ENCODE measurements at places on chromosomes 6 and 20. TPM values are rescaled to one million over a fixed set of nuclear protein-coding genes. Genes with fewer than 3 reads are reported as not detected.

DNA sequence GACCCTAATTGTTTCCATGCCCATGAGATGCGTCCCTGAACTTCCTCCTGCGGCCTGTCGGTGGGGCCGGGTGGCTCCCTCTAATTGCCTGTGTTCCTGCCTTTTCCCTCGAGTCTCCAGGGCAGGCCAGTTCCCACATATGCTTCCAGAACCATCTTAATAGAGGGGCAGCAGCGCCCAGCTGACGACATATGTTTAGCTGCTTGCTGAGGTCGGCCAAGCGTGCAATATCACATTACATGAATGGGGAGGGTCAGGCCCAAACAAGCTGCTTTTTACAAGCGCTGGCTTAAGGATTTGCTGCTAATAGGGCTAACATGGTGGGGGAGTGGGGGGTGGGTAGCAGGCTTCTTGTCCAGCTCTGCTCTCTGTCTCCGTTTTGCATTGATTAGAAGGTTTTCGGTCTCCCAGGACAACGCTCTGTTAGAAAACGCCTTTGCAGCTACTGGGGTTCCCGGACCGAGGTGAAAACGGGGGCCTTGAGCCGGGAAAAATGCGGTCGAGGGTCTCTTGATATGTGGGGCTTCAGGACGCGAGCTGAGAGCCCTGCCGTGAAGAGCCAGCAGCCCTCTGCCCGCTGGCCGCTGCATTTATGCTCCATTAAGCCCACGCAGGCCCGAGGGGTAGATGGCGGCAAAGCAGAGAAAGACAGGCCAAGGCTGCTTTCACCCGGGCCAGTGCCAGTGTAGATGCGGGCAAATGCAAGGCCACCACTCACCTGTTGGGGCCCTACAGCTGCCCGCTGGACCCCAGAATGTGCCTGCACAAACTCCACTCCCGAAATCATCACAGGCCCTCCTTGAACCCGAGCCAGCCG is 308.5 kb downstream of the BMP7 start:
- no peak for DNase-seq

DNA sequence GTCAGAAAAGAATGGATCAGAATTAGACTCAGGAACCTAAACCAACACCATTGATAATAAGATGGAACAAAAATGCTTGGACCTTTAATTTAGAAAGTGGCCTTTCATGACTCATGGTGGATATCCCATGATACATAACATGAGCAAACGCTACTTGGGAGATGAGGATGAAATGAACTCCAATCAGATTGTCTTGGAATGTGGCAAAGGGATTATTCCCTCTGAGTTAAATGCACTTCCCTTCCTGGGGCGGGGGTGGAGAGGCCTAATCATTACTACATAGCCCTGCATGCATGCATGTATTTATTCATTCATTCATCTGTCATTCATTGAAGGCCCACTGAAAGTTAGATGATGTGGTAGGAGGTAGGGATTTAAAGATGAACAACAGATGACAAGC is 174.0 kb downstream of the AIG1 start:
- no peak for DNase-seq

GRCh38 chr6:26224940-26225847 is 138.0 kb downstream of the HFE start:
- no peak for DNase-seq

DNA sequence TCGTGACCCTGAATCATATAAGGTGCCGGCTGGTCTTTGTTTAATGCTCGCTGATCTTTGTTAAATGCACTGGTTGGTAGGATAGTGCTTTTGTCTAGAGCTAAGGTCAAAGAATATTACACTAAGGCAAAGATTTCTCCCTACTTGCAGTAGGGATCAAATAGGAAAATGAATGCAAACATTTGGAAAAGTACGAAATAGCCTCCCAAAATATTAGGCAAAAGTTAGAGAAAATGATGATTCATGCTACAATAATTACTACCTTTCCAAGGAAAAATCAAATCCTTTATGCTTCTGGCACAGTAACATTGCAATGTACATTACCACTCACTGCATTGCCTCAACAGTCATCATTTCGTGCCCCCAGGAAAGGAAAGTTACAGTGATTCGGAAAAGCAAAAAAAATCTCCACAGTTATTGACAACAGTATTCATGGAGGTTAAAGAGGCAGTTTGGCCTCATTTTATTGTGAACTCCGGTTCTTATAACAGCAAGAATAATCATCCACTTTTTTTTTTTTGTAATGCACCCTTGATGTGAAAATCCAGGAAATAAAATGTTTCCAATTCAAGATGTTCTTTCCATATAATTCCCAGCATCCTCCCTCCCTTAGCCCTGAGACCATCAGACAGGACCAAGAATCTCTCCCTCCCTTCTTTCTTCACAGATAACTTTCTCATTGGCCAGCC is 61.7 kb upstream of the ZMYND8 start:
- no peak for DNase-seq

DNA sequence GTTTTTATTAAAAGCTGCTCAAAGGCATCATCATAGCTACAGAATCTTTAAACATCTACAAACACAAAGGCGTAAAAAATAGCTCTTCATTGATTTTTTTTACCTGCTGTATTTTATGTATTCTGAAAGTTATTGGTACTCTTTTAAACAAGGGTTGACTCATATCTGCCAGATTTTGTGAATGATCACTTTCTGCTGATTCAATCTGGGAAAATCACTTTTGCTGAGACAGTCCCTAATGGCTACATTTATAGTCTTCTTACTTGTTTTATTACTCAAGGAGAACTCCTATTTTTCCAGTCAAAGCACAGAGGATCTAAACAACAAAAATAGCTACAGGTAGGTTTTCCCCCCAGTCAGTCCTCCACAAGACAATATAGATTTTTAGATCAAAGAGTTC is 739.0 kb downstream of the CBLN4 start:
- no peak for DNase-seq

DNA sequence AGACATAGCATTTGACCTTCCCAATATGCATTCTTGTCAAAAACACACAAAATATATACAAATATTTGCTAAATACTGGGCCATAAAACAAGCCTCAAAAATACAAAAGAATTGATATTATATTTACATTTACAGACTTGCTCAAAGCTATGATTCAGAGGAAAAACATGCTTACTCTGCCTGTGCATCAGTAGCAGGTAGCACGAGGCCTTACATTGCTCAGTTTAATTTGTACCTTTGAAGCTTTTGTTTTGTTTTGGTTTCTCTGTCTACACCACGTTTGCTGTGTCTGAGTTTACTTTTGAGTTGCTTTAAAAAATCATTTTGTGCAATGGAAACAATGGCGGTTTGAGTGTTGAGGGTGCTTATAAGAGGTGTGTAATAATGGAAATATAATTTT is 99.3 kb downstream of the PHF3 start:
- no peak for DNase-seq

DNA sequence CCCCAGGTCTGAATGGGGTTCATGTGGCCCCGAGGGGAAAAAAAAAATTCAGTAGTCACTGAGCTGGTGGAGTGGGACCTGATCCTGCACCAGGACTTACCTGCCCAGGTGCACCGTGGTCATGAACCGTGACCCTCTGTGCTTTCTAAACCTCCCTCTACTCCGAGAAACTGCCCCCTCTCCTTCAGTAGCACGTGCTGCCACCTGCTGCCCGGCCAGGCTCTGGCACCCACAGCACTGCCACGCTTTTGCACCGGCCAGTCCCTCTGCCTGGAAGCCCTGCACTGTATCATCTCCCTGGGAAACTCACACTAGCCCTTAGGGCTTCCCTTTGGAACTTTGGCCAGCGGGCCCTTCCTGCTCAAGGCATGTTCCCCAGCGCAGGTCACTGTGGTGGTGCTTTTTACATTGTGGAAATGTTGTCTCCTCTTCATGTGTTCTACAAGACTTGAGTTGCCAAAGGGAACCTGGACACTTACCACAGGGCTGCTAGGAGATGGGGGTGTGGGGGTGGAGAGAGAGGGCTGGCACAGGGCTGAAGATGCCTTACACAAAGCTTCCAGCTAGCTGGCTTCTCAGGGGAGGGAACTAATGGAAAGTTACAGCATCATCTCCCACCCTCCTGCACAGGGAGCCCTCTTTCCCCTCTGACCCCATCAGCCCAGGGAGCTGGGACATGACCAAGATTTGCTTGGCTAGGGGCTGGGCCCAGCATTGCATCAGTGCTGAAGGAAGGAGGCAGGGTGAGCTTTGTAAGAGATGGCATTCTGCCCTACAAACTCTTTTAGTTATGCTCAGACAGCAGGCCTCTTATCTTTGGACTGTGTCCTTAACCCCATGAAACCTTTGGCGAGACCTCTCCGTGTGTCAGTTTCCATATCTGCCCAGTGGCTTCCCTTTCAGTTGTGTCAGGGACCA is 2.5 kb upstream of the PTPRT start:
- DNase-seq = no peak

DNA sequence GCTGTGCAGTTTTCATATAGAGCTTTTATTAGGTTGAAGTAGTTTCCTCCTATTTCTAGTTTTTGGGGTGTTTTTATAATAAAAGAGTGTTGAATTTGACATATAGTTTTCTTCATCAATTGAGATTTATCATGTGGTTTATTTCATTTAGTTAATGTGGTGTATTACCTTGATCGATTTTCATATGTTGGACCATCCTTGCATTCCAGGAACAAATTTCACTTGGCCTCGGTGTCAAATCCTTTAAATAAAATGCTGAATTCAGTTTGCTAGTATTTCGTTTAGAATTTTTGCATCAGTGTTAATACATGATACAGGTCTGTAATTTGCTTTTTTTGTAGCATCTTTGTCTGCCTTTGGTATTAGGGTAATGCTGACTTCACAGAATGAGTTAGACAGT is 6.0 kb downstream of the DYNLT2 start:
- no peak for DNase-seq

DNA sequence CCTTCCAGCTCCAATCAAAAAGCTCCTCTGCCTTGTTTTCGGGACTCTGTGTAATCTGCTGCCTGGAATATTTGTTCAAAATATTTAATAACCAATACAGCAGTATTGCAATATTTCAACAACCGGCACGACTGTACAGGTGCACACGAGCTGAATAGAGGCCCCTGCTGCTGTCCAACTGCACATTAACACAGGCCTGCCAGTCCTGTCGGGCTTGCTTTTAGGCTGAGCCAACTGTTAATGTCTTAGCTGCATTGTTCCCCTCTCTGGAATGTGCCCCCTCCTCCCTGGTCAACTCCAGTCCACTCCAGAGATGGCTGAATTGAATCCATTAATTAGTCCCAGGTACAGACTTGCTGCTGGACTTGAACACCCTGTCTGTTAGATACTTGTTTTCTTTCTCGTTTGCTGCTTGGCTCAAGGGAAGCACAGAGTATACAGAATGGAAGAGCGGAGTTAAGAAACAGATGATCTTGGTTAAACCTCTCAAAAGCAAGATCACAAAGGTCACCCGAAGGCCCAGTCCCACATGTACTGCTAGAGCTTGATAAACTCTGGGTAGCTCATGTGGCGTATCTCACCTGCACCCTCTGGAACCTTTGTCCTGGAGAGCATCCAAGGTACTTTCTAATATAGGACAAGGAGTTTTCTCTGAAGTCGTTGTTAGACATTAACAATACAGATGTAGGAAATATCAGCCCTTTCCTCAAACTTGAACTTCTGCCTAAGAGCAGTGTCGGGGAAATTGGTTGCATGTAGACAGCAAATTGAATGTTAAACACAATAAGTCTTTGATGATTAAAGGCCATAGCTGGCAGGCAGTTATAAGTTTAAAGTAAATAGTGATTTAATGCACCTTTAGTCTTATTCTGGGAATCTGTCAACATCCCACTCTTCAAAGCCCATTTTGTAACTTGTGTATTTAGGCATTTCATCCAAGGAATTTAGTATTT is 31.9 kb downstream of the SHLD1 start:
- no peak for DNase-seq

DNA sequence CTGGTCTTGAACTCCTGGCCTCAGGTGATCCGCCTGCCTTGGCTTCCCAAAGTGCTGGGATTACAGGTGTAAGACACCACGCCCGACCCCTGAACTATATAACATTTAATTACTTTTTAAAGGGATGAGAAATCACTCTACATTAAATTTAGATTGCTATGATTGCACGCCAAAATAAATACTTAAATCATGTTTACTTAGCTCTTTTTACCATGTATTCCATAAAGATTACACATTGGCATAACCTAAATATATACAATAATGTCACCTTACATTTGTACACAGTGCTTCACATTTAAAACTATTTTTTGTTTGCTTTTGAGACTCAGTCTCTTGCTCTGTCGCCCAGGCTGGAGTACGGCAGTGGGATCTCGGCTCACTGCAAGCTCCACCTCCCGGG is 86.4 kb downstream of the IRAK1BP1 start:
- DNase-seq = no peak

- DNase-seq = no peak
These were observed 4.4 kb upstream of the HELZ2 start for GRCh38 chr20:63578224-63579016.

GRCh38 chr20:60365882-60366281 is 407.7 kb downstream of the CDH26 start:
- DNase-seq = no peak

- DNase-seq = no peak
These were observed 12.1 kb downstream of the APMAP start for GRCh38 chr20:24980291-24981053.

GRCh38 chr20:18638768-18639167 is 50.9 kb downstream of the DTD1 start:
- DNase-seq = no peak

DNA sequence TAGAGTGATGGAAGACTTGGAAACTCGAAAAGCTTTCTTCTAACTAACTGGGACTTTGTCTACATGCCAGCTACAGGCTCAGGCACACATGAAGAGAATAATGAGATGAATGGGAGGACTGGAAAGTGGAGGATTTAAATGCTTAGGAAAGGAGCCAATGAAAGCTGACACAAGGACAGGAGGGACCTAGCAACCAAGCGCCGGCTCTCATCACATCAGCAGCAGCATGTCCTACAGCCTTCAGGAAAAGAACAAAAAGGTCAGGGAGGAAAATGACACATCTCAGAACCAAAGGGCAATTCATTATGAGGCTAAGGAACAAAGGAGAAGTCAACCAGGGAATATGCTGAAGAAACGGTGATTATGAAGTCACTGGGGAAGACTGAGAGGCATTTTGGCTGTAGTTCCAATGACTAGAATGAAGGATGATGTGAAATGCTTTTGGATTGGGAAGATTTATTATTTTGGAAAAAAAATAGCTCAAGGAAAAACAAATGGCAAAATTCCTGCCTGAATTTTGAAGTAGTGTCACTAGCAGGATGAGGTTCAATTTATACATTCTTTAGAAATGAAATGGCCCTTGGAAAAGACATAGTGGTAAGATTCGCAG is 5.7 kb downstream of the BACH2 start:
- no peak for DNase-seq

GRCh38 chr6:118918329-118918725 is 16.6 kb downstream of the MCM9 start:
- no peak for DNase-seq

Gene OPRL1
- total RNA-seq = 0.97 TPM

Gene RHAG
- 0.97 TPM for total RNA-seq

Gene SGK2
- 10.9 TPM for total RNA-seq

Gene HSPA12B
- total RNA-seq = 19.3 TPM

Measured in left cardiac atrium (tissue), 4 donors.